ENCODE measurements at places on chromosomes 2 and 18.

DNA sequence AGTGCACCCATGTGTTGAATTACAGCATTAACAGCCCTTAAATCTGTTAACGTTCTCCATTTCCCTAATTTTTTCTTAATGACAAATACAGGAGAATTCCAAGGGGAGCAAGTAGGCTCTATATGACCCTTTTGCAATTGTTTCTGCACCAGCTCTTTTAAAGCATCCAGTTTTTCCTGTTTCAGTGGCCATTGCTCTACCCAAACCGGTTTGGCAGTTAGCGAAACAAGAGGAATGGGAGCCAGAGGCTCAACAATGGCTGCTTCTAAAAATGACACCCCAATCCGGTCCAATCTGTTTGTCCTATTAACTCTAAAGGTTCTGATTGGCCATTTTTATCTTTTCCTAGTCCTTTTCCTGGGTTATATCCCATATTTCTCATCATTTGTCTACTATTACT, 15.1 kb upstream of the SUCLG1 start:
- no peak for DNase-seq

DNA sequence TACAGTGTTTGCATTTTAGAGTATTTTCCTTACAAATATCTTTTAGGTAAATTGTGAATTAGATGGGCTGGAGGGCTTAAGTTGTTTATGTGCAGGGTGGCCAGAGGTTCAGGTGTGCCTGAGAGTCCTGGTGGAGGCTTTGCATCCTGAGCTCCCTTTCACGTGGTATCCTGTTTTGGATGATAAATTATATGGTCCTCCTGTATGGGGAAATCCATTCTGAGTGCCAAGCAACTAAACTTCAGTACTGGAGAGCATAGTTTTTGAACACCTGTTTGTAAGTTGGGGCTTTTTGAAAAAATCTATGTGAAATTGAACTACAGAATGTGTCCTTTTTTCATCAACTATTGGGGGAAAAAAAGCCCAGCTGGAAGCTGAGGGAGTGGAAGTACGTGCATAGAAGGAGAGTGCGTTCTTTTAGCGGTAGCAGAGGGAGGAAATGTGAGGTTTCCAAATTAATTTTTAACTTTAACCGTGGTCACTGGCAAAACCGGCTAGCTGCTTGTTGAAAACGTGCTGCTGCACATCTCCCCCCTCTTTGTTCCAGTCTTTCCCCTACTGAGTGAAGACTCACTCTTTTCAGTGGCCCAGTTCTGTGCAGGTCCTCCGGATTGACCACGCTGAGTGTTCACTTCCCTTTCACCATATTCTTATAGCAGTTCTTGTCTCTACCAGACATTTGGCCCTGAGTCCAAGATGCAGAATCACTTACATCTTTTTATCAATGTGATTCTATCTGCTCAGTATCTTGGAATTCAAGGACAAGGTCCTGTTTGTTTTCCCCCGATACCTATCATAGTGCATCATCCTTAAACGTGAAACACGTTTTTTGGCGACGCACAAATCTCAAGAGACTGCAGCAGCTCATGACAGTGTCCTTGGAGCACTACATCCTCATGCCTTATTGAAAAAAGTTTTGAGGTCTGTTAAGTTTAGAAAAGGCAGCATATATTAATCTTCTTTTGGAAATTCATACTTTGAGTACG, 15.3 kb downstream of the CNOT11 start:
- DNase-seq, result no peak

DNA sequence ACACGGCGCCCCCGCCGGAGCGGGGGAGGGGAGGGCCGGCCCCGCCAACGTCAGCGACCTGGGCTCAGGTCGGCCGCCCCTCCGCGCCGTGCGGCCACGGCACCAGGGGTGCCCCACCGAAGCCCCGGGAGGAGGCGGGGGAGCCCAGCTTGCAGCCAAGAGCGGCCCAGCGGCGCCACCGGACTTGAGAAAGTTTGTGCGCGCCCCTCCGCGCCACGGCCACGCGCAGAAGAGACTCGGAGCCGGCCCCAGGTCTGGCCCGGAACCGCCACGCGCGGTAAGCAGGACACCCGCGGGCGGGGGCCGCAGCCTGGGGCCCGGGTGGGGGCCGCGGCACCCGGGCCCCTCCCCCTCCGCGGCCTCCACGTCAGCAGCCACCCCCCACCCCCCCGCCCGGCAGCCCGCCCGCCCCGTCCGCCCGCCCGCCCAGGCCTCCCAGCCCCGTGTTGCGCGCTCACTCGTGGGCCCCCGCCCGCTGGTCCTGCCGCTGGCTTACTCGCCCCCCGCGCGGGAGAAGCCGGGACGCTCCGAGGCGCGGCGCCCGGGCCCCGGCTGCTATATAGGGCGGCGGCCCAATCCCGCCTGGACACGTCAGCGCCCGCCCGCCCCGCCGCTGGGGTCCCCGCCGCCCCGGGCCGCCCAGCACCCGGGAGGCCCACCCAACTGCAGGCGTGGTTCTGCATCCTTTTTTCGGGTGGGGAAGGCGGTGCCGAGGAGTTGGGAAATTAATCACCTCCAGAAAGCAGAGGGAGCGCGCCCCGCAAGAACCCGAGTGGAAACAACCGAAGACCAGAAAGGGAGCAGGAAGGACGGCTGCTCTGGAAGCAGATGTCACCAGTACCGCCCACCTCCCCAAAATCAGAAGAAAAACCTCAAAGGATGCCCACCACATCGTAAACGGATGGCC, 42.9 kb downstream of the HDLBP start:
- peak; percentile 82 for DNase-seq

- DNase-seq, result no peak
Observed at GRCh38 chr2:177519534-177520115, 127.1 kb downstream of the AGPS start.

DNA sequence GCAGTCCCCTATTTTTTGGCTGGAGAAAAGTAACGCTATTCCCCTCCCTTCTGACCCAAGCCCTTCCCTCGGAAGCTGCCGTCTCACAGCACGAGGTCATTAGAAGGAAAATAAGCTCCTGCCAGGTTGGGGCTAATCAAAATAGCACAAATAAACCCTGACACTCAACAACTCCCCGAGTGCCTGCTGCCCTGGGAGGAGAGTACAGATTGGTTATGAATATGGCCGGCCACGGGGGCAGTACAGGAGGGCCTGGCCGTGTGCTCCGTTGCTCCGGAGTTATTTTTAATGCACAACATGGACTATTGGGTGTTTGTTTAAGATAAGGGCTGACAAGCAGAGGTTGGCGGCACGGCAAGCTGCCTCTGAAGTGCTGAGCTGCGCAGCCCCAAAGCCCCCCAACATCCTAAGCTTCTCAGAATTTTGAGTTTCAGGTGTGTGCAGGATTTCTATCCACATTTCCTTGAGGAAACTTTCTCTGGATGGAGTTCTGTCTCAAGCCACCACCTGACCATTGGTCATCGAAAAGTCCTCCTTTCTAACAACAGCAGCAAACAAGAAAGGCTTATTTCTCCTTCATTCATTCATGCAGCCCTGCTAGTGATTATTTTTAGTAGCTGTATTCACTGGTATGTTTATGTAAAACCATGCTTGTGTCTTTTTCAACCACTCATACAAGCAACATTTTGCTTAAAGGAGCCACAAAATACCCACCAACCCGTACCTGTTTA, 58.7 kb downstream of the PAX3 start:
- no peak for DNase-seq

DNA sequence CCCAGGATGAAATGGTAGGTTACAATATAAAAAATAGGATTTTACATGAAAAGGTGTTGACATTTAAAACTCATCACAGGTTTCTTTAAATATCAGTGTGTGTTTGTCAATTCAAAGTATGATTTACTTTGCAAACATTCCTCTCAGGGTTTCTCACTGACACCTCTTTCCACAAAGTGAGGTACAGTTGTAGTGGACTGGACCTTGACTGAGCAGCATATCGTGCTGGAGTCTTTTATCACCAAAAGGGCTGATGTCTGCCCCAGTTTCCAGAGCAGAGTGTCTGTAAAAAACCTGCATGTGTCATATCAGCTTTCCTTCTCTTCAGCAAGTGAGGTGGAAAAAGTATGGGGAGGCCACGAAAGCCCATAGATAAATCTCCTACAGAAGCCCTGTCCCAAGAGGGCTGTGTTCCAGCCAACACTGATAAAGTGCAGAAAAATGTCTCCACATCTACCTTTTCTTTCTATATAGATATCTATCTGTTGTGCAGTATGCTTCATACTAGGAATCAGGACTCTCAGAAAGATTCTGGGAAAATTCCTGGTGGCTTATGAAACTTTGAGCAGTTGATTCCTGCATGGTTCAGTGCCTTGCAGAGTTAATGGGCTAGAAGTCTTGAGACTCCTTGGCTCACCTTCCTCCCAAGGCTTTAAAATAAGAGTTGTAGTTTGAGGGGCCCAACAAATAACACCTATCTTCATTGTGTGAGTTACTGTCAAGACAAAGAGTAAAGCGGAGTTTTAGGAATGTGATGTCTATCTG, 6.9 kb downstream of the ACYP2 start:
- DNase-seq, result peak; percentile 5

DNA sequence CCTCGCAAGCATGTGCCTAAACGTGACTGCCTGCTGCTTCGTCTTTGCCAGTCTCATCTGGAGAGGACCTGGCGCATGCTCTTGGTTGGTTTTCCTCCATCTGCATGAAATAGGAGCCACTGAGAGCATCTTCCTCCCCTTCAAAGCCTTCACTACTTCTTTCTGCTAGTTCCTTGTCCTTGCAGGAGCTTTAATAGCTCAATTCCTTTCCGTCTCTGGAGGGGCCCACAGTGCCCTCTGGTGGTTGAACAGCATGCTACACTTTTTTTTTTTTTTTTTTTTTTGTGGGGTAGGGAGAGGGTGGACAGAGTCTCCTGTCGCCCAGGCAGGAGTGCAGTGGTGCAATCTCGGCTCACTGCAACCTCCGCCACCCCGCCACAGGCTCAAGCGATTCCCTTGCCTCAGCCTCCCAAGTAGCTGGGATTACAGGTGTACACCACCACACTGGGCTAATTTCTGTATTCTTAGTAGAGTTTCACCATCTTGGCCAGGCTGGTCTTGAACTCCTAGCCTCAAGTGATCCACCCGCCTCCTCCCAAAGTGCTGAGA, 59.6 kb downstream of the SP110 start:
- peak; percentile 39 for DNase-seq

GRCh38 chr18:6414723-6415417, at the start of gene L3MBTL4:
TSS of gene L3MBTL4 (minus strand) at chr18:6414911. CDS start at chr18:6311625, 103,286 bp downstream.
- DNase-seq, result no peak

GRCh38 chr2:167249197-167249596, 360.9 kb downstream of the XIRP2 start:
- no peak for DNase-seq

DNA sequence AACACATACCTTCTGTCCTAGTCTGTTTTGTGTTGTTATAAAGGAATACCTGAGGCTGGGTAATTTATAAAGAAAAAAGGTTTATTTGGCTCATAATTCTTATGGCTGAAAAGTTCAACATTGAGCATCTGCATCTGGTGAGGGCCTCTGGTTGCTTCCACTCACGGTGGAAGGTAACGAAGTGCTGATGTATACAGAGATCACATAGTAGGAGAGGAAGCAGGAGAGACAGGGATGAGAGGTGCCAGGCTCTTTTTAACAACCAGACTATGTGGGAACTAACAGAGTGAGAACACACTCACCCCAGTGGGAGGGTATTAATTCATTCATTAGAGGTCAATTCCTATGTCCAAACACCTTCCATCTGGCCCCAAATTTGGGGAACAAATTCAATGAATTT, 463.8 kb downstream of the DSC3 start:
- no peak for DNase-seq

DNA sequence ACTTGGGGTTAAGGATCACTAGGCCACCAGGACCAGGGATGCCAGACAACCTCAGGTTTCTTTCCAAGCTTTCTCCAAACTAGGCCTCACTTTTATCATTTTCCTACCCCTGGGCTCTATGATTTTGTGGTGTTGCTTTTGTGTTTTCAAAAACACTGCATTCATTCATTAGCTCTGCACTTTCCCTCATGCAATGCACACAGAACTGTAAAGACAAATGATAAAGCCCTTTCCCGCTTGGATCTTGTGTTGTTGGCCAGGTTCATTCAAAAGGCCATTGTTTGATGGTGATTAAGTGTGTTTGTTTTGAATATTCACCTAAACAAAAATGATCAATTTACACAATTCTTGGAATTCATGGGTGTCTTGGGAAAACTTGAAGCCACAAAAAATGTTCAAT, 210.7 kb upstream of the TNP1 start:
- DNase-seq, result no peak

GRCh38 chr18:63257453-63257852, 62.1 kb downstream of the BCL2 start:
- no peak for DNase-seq

GRCh38 chr2:240588669-240589068, 2.1 kb downstream of the CAPN10 start:
- DNase-seq, result no peak

DNA sequence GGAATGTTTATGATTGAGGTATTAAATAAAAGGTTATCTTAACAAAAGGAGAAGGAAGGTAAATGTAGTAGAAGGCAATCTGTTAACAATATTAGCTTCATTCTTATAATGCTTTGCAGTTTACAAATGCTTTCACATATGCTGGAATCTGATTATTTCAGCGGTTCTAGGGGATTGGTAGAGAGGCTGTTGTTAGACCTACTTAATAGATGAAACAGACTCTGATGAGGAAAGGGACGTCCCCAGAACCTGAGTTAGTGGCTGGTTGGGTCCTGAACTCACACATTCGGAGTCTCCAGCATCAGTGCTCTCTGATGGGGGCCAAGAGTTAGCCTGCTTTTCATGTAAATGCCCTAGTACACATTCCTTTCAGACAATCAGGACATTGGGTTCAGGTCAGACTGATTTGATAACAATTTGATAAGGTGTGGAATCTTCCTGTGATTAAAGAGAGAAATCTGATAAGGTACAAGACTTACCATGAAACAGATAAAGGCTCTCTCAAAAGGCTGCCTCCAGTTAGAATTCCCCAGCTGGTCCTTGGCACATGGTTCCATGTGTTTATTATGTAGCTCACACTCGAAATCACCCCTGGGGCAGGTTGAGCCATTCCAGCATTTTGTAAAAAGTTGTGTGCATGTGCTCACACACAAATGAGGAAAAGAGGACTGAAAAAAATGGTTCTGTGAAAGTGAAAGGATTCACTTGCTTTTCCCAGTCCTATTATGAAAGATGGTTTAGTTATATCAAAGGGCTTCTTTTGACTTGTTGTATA, 103.1 kb downstream of the GPD2 start:
- peak; percentile 2 for DNase-seq

DNA sequence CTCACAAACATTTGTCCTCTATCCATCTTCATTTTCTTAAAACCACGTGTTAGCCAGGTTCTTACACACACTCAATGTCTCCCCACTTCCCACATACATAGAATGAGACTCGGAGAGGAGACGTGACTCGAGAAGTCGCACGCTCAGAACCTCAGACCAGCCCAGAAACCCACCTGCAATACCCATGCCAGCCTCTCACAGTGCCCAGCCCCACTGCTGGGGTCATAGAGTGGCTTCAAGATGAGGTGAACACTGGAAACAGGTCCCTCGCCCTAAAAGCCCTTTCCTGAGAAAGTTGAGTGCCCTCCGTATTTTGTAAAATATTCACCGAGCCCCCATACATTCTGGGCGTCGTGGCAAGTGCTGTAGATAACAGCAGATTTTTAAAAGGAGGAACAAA, 487.4 kb downstream of the EIPR1 start:
- DNase-seq, result no peak

- peak; percentile 38 for DNase-seq
Observed at GRCh38 chr2:96523659-96524481, 12.7 kb upstream of the ARID5A start.

Data from fibroblast of skin of right biceps (primary cell).